ENCODE measurements at places on chromosomes 4 and X.

- DNase-seq: no peak
Measured at GRCh38 chrX:129976441-129976840, 6.0 kb upstream of the BCORL1 start.

DNA sequence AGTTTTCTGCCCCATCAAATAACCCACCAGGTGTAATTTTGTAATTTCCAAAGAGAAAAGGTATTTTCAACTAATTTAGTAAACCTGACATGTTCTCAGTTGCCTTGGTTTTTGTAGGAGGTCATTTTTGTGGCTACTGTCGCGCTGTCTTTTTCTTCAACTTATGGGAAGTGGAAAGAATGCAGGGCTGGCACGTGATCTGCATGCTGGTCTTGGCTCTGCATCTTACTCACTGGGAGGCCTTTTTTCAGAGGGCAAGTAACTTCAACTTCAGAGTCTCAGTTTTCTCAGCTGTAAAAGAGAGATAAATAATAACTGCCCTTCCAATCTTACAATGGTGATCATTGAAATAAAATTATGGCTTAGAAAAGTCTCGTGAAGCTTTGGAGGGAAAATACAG lies 109.9 kb upstream of the SMIM10 start:
- DNase-seq: no peak

DNA sequence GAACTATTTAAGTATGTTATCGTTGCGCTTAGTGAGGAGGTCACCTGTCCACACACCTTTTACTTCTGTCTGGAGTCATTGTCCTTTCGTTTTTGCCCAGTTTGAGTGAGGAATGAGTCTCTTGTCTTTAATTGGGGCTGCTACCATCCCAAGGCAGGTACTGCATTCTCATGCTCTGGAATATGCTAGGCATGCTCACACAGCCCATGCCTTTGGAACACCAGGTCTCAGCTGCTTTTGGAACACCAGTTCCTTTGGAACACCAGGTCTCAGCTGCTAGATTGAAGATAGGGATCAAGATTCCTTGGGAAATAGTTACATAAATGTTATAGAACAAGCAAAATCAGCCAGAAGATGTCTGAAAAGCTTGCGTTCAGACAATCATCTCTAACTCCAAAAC lies 73.1 kb downstream of the AREG start:
- DNase-seq: no peak

DNA sequence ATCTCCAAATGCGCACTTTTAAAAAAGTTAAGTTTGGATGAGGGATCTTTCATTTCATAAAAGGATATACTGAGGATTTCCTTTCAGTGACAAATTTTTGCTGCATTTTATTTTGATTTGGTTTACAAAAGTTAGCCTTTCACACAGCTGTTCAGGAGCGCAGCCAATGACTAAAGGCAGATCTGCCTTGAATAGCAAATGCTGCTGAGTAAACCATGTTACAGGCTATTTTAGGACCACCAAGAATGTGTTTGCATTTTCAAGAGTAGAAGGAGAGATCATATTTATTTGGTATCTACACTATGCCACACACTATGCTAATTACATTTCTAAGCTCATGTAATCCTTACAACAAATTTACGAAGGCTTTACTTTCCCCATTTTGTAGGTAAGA lies 92.1 kb downstream of the MAMLD1 start:
- DNase-seq: no peak

- DNase-seq: no peak
Measured at GRCh38 chrX:107701493-107702121, 73.3 kb downstream of the PRPS1 start.

GRCh38 chrX:1330605-1331004 lies 6.0 kb upstream of the IL3RA start:
- DNase-seq: no peak

Data from stimulated activated CD4-positive, alpha-beta T cell treated with anti-CD3 and anti-CD28 coated beads, Interleukin-1b, Interleukin-23, amount 100 ng/mL, for 1 hour (primary cell).